Stimulated activated CD4-positive, alpha-beta T cell treated with anti-CD3 and anti-CD28 coated beads, Interleukin-2, amount 100 ng/mL, for 48 hours (primary cell): ENCODE measurements at places on chromosomes 6 and 20.

- DNase-seq, result no peak
Observed at GRCh38 chr6:28867086-28867409, 56.7 kb downstream of the TRIM27 start.

DNA sequence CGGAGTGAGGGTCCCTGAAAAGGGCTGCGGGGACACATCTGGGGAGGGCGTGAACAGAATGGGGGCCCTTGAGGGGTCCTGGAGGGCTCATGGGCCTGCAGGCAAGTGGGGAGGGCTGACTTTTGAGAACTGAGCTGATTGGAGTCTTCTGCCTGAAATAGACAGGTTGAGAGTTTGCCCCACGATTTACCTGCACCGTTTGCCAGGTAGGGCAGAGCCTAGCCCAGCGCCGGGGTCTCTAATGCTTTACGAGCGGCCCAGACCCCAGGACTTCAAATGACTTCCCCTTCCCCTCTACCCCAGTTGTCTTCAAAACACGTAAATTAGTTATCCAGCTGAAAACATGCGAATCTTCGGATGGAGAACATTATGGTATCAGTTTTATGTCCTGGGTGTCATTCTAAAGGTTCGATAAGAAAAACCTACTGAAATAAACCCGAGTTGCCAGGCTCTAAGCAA, 1.3 kb downstream of the PLCB1 start:
- DNase-seq, result no peak

GRCh38 chr6:131419702-131420101, 153.3 kb upstream of the ARG1 start:
- no peak for DNase-seq

GRCh38 chr20:19718880-19719279, 39.2 kb upstream of the RIN2 start:
- no peak for DNase-seq

DNA sequence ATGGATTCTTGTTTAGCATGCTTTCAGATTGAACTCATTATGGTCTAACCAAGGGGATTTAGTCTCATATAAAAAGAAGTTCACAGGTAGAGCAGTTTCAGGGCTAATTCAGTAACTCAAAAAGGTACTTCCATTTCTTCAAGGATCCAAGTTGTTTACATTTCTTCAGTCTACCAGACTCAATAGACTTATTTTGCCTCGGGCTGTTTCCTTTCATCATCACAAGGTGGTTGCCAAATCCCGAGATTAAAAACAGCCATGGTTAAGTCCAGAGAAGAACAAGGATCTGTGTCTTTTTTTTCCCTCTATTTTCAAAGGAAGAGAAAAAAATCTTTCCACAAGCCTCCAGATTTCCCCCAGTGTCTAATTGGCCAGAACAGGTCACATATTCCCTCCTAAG, 69.8 kb upstream of the SNX9 start:
- DNase-seq, result no peak

DNA sequence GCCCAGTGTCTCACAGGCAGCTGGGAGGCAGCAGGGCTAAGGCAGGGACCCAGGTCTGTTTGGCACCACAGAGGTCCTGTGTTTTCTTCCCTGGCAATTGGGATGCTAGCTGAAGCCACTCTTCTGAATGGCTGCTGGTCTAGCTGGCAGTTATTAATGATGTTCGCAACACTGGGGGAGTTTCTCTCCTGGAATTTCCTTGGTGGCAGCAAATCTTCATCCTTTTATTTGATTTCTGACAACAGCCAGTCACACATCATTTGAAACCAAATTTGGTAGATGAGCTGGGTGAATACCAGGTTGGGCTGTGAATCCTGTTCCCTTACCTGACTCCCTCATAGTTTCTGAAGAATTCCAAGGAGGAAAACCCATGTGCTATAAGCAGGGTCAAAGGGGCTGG, 40.8 kb upstream of the SLC4A11 start:
- no peak for DNase-seq
